Gastrocnemius medialis (tissue), 4 donors: ENCODE measurements at places on chromosomes 16 and 17. TPM values are rescaled to one million over a fixed set of nuclear protein-coding genes. Genes with fewer than 3 reads are reported as not detected.
A peak's percentile ranks its signal among the peaks of the same experiment; 100 is the strongest.

- no peaks in the 10 kb centered on the region for H3K27me3 ChIP-seq
- no peaks in the 10 kb centered on the region for H3K4me1 ChIP-seq
- no peak overlapping the region for H3K27ac ChIP-seq
- DNase-seq = no peak
- H3K36me3 ChIP-seq = no peaks in the 10 kb centered on the region
Observed at GRCh38 chr16:79008036-79008868, 592.3 kb downstream of the MAF start.

GRCh38 chr16:81632392-81633146, 146.5 kb upstream of the PLCG2 start:
- H3K27ac ChIP-seq = no peak overlapping the region
- no peaks in the 10 kb centered on the region for H3K27me3 ChIP-seq
- H3K4me3 ChIP-seq = no peak overlapping the region
- no peaks in the 10 kb centered on the region for H3K36me3 ChIP-seq
- DNase-seq = no peak

DNA sequence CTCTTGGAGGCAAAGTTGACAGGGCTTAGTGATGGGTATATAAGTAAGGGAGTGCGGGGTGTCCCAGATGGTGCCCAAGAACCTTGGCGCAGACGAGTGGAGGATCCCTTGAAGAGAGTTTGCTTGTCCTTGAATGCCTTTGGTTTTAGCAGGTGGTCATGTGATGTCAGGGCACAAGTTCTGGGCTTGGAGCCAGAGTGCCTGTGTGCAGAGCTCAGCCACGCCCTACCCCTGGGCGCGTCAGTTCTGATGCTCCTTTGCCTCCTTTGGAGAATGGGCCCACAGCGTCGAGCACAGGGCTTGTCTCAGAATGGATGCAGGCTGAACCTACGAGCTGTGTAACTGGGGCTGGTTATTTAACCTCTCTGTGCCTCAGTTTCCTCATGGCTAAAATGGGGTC, 412.2 kb upstream of the EEF2KMT start:
- H3K27ac ChIP-seq = no peak overlapping the region
- H3K4me1 ChIP-seq = no peaks in the 10 kb centered on the region
- DNase-seq = no peak
- no peaks in the 10 kb centered on the region for H3K36me3 ChIP-seq

- peaks cover 6% of the 10 kb centered on the region for H3K4me1 ChIP-seq
- H3K27ac ChIP-seq = no peak overlapping the region
- DNase-seq = no peak
- H3K4me3 ChIP-seq = no peak overlapping the region
Observed at GRCh38 chr17:61384692-61385576, 14.7 kb upstream of the TBX2 start.

- no peaks in the 10 kb centered on the region for H3K36me3 ChIP-seq
- H3K4me3 ChIP-seq = no peak overlapping the region
- H3K27me3 ChIP-seq = no peaks in the 10 kb centered on the region
- DNase-seq = no peak
- H3K27ac ChIP-seq = no peak overlapping the region
- no peaks in the 10 kb centered on the region for H3K4me1 ChIP-seq
Observed at GRCh38 chr17:14748036-14748710, 447.3 kb downstream of the HS3ST3B1 start.

DNA sequence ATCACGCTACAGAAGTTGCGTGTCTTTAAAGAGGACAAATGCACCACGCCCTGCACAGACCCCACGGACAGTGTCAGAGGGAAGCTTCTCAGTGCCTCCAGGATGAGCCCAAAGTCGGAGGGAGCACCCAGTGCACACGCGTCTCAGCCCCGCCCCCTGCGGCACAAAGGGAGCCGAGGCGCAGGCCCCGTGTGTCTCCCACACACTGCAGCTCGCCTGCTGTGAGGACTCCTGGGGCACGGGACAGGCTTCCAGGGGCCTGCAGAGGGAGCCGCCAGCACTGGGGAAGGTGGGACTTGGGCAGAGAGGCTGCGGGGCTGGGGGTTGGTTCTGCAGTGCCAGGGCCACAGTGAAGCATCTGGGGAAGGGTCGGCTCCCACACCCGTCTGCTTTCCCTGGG, 77.4 kb downstream of the LMF1 start:
- no peak overlapping the region for H3K27ac ChIP-seq
- no peak for DNase-seq
- H3K27me3 ChIP-seq = no peaks in the 10 kb centered on the region
- H3K36me3 ChIP-seq = no peaks in the 10 kb centered on the region
- H3K4me3 ChIP-seq = no peak overlapping the region
- H3K4me1 ChIP-seq = no peaks in the 10 kb centered on the region

- H3K27me3 ChIP-seq = no peaks in the 10 kb centered on the region
- peak within 1 kb of the TSS; percentile 91 for H3K27ac ChIP-seq
- no peaks in the 10 kb centered on the region for H3K36me3 ChIP-seq
- peaks cover 46% of the 10 kb centered on the region for H3K4me1 ChIP-seq
Observed at GRCh38 chr17:75516255-75516618, at the start of gene TSEN54. Gene TSEN54, plus strand, starts transcription at chr17:75516528. Its CDS starts 33 bp downstream, at chr17:75516561.

GRCh38 chr16:22805326-22805725, 8.6 kb upstream of the HS3ST2 start:
- H3K4me3 ChIP-seq = no peak overlapping the region
- no peaks in the 10 kb centered on the region for H3K36me3 ChIP-seq
- DNase-seq = no peak

GRCh38 chr17:35373984-35374765, 754 bp upstream of the SLFN11 start:
- peaks cover 10% of the 10 kb centered on the region for H3K4me1 ChIP-seq
- peak overlapping the region; percentile 91 for H3K27ac ChIP-seq
- peak overlapping the region; percentile 73 for H3K4me3 ChIP-seq
- peaks cover 35% of the 10 kb centered on the region for H3K27me3 ChIP-seq

GRCh38 chr16:84332975-84333684, 35.2 kb upstream of the ATP2C2 start:
- peaks cover 3% of the 10 kb centered on the region for H3K27me3 ChIP-seq
- H3K4me1 ChIP-seq = no peaks in the 10 kb centered on the region
- H3K36me3 ChIP-seq = no peaks in the 10 kb centered on the region
- no peak overlapping the region for H3K4me3 ChIP-seq

The TP53TG3F gene
- total RNA-seq = not detected

The TP53TG3C gene
- total RNA-seq = not detected
